ENCODE measurements at places on chromosomes 12 and 14. TPM values are rescaled to one million over a fixed set of nuclear protein-coding genes. Genes with fewer than 3 reads are reported as not detected.

DNA sequence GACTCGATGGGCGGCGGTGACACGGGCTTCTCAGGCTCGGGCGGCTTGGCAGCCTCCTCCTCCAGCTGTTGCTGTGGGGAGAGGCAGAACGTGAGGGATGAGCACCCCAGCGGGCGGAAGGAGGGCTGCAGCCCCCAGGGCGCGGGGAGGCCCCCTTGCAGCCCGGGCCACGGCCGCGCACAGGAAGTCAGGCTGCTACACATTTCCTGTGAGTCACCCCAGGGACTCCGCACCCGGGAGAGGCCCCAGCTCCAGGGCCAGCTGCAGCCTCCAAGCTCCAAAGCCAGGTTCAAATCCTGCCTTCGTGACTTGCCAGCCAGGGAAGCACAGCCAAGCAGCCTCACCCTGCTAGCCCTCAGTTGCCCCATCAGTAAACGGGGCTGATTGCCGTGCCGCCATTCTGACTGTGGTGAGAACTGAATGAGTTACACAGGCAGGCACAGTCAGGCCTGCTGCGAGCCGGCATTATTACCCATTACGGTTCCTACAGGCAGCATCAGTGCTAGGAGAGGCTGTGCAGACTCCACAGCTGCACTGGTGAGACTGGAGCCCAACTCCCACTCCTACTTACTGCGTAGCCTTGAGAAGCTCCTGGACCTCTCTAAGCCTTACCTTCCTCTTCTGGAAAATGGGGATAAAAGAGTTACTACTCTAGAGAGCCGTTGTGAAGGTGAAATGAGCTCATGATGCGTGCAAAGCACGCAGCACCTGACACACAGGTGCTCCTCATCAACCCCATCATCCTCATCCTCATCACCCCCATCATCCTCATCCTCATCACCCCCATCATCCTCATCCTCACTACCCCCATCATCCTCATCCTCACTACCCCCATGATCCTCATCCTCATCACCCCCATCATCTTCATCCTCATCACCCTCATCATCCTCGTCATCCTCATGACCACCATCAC, 100.9 kb downstream of the NCOR2 start:
- DNase-seq: no peak

DNA sequence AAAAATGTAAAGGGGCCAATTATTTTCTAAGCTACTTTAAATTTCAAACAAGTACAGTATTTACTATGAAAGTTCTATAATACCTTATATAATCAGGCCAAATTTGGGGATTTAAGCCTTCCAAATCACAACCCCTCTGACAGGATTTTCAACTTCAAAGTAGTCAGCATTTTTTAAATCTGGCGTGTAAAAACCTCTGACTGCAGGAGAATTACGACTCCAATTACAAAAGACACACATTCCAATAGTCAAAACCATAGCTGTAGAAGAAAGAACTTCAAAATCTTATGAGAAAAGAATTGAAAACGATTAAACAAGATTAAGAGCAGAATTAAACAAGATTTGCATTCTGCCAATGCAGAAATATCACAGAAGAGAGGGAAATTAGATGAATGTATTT, 12.7 kb downstream of the OSBPL8 start:
- no peak for DNase-seq

- no peak for DNase-seq
These were observed 81.6 kb downstream of the PTGER2 start for GRCh38 chr14:52395728-52396127.

The KANSL2 gene
- polyA plus RNA-seq: 49.8 TPM

- DNase-seq: no peak
These were observed 887.2 kb upstream of the SEL1L start for GRCh38 chr14:82420871-82421270.

- peak; percentile 59 for DNase-seq
These were observed 98.4 kb downstream of the LGMN start for GRCh38 chr14:92649934-92650545.

DNA sequence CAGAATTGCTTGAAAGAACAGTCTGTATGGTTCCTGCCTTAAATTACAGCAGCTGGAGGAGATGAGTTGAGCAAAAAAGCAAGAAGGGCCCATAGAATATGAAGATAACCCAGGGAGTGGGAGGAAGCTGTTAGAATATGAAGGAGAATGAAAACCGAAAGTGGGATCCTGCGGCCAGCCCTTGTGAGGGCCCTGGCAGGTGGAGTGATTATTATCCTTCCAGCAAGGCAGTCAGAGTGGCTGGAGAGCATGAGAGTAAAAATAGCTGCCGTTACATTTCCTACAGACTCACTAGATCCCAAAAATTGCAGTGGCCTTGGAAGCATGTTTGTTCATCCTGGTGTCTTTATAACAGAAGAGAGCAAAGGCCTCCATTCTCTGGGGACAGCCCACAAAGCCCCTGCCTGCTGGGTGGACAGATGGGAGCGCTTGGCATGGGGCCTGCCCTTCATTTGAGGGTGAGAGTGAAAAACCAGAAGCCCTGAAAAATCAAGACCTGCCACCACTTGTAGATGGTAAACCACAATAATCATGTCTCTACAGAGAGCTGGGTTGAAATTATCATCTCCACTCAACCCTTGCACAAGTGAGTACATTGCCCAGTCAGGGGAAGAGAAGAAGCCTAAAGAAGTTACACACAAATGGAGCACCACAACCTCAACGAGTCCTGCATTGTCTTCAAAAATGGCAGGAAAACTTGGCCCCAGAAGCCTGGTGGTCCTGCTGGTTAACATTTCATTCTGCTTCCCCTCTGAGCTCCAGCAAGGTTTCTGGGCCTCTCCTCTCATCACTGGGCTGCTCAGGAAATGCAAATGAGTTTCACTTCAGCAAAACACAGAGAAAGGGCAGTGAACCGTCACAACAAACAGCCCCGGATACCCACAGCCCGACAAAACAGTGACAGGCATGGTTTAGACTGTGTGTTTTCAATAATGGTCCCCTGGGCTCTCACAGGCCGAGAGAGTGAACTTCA, 20.5 kb downstream of the ZDHHC22 start:
- no peak for DNase-seq

The MEG3 gene
- polyA plus RNA-seq: 387 TPM

Measured in right lung (tissue), 10 donors.